Natural killer cell (primary cell): ENCODE measurements at places on chromosomes 2 and 18. TPM values are rescaled to one million over a fixed set of nuclear protein-coding genes. Genes with fewer than 3 reads are reported as not detected.

GRCh38 chr2:128600581-128601297 lies 282.1 kb upstream of the HS6ST1 start:
- H3K4me3 ChIP-seq: no peak overlapping the region
- no peak for DNase-seq
- no peaks in the 10 kb centered on the region for H3K36me3 ChIP-seq
- no peak overlapping the region for H3K27ac ChIP-seq

GRCh38 chr18:47912794-47913585 lies 17.5 kb downstream of the SMAD2 start:
- peaks cover 2% of the 10 kb centered on the region for H3K36me3 ChIP-seq
- H3K27me3 ChIP-seq: no peaks in the 10 kb centered on the region
- no peak for DNase-seq
- no peak overlapping the region for H3K27ac ChIP-seq

- no peak overlapping the region for H3K27ac ChIP-seq
- H3K4me1 ChIP-seq: no peaks in the 10 kb centered on the region
- no peak for DNase-seq
- H3K36me3 ChIP-seq: peaks cover 13% of the 10 kb centered on the region
- H3K27me3 ChIP-seq: no peaks in the 10 kb centered on the region
- H3K4me3 ChIP-seq: no peak overlapping the region
Observed at GRCh38 chr2:39289609-39290008, 45.8 kb upstream of the CDKL4 start.

DNA sequence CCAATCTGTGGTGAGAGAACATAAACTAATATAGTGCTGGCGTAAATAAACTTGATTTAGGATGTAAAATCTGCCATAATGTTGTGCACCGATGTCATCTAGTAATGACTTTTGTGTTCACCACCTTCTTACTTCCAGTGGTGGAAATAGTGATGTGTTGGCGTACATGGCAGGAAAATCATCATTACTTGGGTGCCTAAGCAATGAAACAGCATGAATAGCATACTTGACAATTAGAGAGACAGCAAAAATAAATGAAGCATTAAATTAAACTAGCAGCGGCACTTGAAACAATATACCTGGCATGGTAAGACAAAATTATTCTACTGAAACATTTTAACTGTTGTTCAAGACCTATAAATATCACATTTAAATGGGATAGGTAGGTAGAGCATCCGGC lies 73.2 kb upstream of the DSC1 start:
- H3K36me3 ChIP-seq: no peaks in the 10 kb centered on the region
- DNase-seq: no peak

GRCh38 chr2:109139865-109140396 lies 10.9 kb downstream of the SH3RF3 start:
- H3K36me3 ChIP-seq: no peaks in the 10 kb centered on the region
- no peak for DNase-seq
- H3K4me1 ChIP-seq: peaks cover 6% of the 10 kb centered on the region
- H3K27ac ChIP-seq: no peak overlapping the region
- H3K4me3 ChIP-seq: no peak overlapping the region
- no peaks in the 10 kb centered on the region for H3K27me3 ChIP-seq

DNA sequence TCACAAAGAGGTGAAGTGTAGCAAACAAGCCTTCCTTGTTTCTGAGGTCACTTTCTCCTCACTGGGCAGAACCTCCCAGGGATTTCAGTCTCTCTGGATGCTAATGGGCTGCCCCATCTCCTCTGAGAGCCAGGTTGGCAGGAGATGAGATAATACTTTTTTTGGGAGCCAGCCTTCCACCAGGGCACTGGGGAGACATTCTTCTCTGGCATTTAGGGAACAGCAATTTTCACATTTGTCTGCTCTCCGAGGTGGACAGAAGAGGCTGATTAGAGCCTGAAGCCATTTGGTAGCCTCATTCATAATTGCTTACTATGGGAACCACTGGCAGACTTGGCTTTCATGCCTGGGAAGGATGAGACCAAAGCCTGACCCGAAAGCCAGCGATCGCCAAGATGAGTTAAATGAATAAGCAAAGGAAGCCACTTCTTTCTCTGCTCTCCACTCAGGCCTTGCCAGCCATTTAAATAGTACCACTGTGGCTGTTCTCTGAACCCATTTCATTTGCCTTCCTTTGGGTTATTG lies 70.1 kb downstream of the NRP2 start:
- no peaks in the 10 kb centered on the region for H3K4me1 ChIP-seq
- H3K27ac ChIP-seq: no peak overlapping the region
- H3K36me3 ChIP-seq: no peaks in the 10 kb centered on the region
- DNase-seq: no peak
- H3K4me3 ChIP-seq: no peak overlapping the region

- H3K4me3 ChIP-seq: no peak overlapping the region
- H3K27me3 ChIP-seq: no peaks in the 10 kb centered on the region
- peaks cover 41% of the 10 kb centered on the region for H3K4me1 ChIP-seq
- peak overlapping the region; percentile 49 for H3K27ac ChIP-seq
Observed at GRCh38 chr18:45664824-45665763, 49.8 kb downstream of the SLC14A2 start.

- H3K4me1 ChIP-seq: no peaks in the 10 kb centered on the region
- no peaks in the 10 kb centered on the region for H3K27me3 ChIP-seq
- no peak for DNase-seq
- no peak overlapping the region for H3K4me3 ChIP-seq
- H3K27ac ChIP-seq: no peak overlapping the region
Observed at GRCh38 chr2:56128235-56128634, 55.6 kb upstream of the CCDC85A start.

GRCh38 chr2:19895535-19895934 lies 6.2 kb downstream of the TTC32 start:
- peaks cover 8% of the 10 kb centered on the region for H3K4me1 ChIP-seq
- H3K27me3 ChIP-seq: no peaks in the 10 kb centered on the region
- no peak for DNase-seq
- no peak overlapping the region for H3K27ac ChIP-seq
- H3K4me3 ChIP-seq: no peak overlapping the region
- peaks cover 4% of the 10 kb centered on the region for H3K36me3 ChIP-seq

DNA sequence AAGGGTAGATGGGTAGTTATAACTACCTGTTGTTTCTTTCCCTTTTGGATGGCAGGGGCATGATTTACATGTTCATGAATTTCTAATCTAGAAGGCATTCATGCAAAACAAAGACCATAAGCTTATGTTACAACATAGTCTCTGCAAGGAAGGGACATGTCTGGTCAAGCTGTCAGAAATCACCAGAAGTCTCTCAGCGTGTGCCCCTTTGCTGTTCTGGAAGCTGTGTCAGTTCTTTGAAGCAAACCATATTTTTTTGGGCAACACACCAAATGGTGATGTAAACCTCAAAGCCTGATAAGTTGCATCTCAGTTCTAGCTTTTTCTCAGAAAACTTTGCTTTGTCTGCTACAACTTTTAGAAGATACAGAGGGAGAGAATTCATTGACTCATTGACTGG lies 173.5 kb upstream of the CTAGE1 start:
- H3K27ac ChIP-seq: no peak overlapping the region
- no peak for DNase-seq
- peaks cover 3% of the 10 kb centered on the region for H3K27me3 ChIP-seq
- H3K36me3 ChIP-seq: no peaks in the 10 kb centered on the region

- peaks cover 20% of the 10 kb centered on the region for H3K4me1 ChIP-seq
- H3K27ac ChIP-seq: no peak overlapping the region
- peaks cover 2% of the 10 kb centered on the region for H3K27me3 ChIP-seq
Observed at GRCh38 chr2:23377771-23378170, 7.2 kb upstream of the KLHL29 start.

DNA sequence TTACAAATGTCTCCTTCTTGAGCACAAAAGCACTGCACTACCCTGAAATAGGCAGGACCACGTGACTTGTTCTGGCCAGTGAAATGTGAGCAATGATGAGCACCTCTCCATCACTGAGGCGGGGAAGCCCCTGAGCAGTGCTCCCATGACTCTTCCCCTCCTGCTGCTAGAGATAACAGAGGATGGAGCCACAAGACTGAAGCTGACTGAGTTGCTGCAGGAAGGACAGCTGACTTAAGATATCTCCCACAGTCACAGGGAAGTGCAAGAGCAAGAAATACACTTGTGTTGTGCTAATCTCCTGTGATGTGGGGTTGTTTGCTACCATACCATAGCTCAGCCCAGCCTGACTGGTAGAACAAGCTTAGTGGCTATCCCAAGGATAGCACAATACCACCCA lies 38.7 kb downstream of the STK39 start:
- no peaks in the 10 kb centered on the region for H3K27me3 ChIP-seq
- H3K27ac ChIP-seq: no peak overlapping the region
- peaks cover 16% of the 10 kb centered on the region for H3K4me1 ChIP-seq
- no peaks in the 10 kb centered on the region for H3K36me3 ChIP-seq
- DNase-seq: no peak

GRCh38 chr2:230643576-230644291 lies 68.9 kb upstream of the CAB39 start:
- no peaks in the 10 kb centered on the region for H3K36me3 ChIP-seq
- DNase-seq: peak; percentile 76
- peak overlapping the region; percentile 55 for H3K27ac ChIP-seq
- H3K4me3 ChIP-seq: no peak overlapping the region
- H3K27me3 ChIP-seq: no peaks in the 10 kb centered on the region

DNA sequence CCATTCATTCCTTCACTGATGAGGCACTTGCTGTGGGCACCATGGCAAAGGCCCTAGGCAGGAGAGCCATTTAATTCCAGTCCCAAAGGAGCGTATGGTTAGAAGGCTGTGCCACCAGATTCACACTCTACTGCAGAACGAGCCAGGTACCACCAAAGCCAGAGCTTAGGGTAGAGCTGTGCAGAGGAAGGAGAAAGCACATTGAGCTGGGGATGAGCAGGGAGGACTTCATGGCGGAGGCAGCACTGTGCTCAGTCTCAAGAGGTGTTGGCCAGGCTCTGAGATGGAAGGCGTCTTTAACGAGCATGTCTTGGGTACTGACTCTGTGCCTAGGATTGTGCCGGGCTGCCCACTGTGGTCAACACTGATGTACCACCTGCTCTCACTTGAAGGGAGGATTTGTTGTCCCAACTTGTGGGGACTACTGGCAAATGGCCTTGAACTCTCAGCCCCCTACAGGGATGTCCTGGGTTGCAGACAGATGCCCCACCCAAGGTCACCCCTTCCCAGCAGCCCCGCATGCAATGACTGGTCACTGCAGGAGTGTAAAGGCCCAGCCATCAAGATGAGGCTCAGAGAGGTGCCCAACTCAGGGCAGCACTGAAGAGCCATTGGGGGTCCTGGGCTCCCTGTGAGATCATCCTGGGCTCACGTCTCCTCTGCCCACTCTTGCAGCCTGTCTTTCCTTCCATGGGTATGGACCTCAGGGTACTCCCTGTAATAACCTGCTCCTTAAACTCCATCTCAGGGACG lies 251.4 kb downstream of the GLI2 start:
- H3K27ac ChIP-seq: no peak overlapping the region
- no peak for DNase-seq
- H3K4me1 ChIP-seq: no peaks in the 10 kb centered on the region
- no peak overlapping the region for H3K4me3 ChIP-seq
- H3K36me3 ChIP-seq: no peaks in the 10 kb centered on the region
- H3K27me3 ChIP-seq: no peaks in the 10 kb centered on the region

GRCh38 chr2:101330253-101330933 lies 21.9 kb upstream of the RNF149 start:
- H3K27me3 ChIP-seq: no peaks in the 10 kb centered on the region
- no peaks in the 10 kb centered on the region for H3K36me3 ChIP-seq
- peak overlapping the region; percentile 48 for H3K27ac ChIP-seq
- H3K4me1 ChIP-seq: peaks cover 40% of the 10 kb centered on the region
- no peak overlapping the region for H3K4me3 ChIP-seq

DNA sequence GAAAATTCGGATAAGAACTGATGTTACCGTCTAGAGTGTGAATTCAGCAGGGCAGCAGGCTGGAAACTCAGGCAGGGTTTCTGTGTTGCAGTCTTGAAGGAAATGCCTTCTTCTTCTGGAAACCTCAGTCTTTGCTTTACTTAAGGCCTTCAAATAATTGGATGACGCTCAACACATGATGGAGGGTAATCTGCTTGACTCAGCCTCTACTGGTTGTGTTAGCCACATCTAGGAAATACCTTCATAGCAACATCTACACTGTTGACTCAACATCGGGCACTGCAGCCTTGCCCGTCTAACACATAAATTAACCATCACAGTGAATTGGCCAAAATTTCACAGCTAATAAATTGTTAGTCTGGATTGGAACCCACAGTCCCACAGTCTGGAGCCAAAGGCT lies 37.2 kb downstream of the YPEL5 start:
- H3K27me3 ChIP-seq: no peaks in the 10 kb centered on the region
- no peak overlapping the region for H3K4me3 ChIP-seq
- H3K36me3 ChIP-seq: no peaks in the 10 kb centered on the region
- no peak overlapping the region for H3K27ac ChIP-seq

DNA sequence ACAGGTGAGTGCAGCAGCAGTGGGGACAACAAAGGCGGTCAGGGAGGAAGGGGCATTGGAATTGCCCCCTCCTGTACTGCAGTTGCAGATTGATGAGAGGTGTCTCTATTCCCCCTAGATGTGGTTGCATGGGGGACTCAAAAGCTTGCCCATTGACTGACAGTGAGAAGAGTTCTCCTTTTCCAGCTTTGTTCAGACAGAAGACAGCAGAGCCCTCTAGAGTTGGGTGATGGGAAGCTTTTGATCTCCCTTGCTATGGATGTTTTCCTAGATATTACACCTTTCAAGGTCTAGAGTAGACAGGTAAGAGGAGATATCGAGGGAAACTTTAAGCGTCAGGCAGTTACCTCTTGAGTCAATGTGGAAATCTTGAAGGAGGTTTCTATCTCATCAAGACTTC lies 2.9 kb downstream of the PROKR1 start:
- H3K27me3 ChIP-seq: peaks cover 31% of the 10 kb centered on the region
- no peak overlapping the region for H3K27ac ChIP-seq
- H3K4me3 ChIP-seq: no peak overlapping the region

GRCh38 chr2:78701546-78701945 lies 324.0 kb upstream of the REG3G start:
- no peaks in the 10 kb centered on the region for H3K27me3 ChIP-seq
- H3K4me1 ChIP-seq: no peaks in the 10 kb centered on the region
- DNase-seq: no peak
- H3K27ac ChIP-seq: no peak overlapping the region
- H3K36me3 ChIP-seq: no peaks in the 10 kb centered on the region

DNA sequence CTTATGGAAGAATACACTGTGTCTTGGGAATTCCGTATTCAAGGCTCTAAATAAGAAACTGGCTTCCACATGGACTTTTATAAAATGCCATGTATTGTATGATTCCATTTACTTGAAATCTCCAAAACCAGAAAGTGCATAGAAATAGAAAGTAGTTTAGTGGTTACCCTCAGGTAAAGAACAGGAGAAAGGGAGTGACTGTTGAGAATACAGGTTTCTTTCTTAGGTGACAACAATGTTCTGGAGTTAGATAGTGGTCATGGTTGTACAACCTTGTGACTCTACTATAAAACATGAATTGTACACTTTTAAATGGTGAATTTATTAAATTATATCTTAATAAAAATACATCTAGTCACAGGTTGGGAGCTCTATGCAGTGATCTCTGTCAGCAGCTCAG lies 481.8 kb downstream of the SPAG16 start:
- H3K27me3 ChIP-seq: no peaks in the 10 kb centered on the region
- no peak overlapping the region for H3K4me3 ChIP-seq
- H3K4me1 ChIP-seq: no peaks in the 10 kb centered on the region
- no peak overlapping the region for H3K27ac ChIP-seq

Gene KRTCAP3
- total RNA-seq: 4.4 TPM

Gene HK2
- 9.4 TPM for total RNA-seq

Gene MBOAT2
- total RNA-seq: 18.4 TPM

Gene LYPD6B
- total RNA-seq: not detected

Gene ALPG
- not detected for total RNA-seq

Gene ABCG8
- not detected for total RNA-seq

Gene FIGN
- total RNA-seq: not detected

Gene MRPS5
- total RNA-seq: 26.4 TPM

Gene VWA3B
- total RNA-seq: not detected

Gene PLA2R1
- not detected for total RNA-seq

Gene HRH4
- 13.9 TPM for total RNA-seq

Gene ITGB6
- total RNA-seq: not detected

Gene ANKRD44
- total RNA-seq: 311 TPM
